Astrocyte (in vitro differentiated cells and primary cell): ENCODE measurements at places on chromosomes 7 and 10. TPM values are rescaled to one million over a fixed set of nuclear protein-coding genes. Genes with fewer than 3 reads are reported as not detected.

The CYP2W1 gene
- total RNA-seq = not detected in 2 replicates

- DNase-seq = no peak
Measured at GRCh38 chr7:33040803-33041516, 21.6 kb downstream of the NT5C3A start.

DNA sequence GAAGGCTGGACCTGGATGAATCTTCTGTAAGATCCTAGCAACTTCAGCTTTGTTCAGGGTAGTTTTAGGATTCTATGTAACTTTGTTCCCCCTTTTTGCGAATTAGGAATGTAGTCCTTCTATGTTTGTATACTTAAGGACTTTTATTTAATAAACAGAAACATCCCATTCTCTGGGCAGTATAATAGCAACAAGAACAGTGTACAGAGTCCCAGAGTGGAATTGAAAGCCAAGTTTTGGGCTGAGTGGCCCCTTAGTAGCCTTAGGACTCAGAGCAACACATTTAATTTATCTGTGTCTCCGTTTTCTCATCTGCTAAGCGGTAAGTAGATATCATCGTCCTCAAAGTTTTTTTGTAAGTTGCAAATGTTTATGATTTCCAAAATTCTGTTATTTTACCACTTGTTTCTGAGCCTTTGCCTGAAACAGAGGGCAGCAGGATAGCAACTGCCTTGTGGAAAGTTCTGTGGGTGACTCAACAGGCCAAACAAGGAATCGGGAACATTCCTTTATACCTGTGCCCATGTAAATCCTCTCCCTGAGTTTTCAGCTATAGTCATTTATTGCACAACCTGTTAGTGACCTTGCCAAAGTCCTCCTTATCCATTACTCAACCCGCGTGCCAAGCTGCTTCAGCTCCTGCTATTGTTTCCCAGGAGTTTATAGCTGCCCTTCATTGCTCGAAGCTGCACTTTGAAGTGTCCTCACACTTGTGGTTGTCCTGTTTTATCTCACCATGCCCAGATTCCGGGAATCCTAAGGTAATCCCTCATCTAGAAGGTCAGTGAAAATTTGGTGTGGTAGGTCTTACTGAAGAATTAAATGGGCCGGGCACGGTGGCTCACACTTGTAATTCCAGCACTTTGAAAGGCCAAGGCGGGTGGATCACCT is 199.1 kb upstream of the AHR start:
- DNase-seq = peak; percentile 52

DNA sequence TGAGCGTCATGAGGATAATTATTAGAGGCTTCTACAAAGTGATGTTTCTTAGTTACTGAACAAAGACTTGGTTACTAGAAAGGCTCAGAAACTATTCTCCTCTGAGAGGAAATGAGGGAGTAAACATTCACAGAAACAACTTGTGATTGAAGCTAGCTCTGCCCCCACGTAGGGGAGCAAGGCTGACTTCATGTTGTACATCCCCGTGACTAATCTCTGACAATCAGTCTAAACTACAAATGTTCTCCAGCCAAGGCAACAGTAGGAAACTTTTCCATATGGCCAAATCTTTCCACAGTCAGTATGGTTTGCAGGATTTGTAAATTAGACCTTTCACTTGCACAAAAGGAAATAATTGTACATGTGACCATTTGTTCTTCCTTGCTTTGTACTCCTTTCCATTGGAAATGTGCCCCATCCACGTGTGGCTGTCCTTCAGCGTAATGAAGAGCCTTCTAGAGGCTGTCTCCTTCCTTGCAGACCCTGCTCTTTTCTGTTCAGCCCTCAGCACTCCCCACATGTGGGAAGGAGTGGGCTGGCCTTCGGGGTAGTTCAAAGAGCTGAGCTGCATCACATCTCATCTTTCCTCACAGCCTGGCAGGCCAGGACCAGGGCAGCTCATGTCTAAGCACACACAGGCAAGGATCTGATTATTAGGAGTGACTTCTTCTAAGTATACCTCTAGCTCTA is 93.5 kb downstream of the PCGF5 start:
- DNase-seq = peak; percentile 71

DNA sequence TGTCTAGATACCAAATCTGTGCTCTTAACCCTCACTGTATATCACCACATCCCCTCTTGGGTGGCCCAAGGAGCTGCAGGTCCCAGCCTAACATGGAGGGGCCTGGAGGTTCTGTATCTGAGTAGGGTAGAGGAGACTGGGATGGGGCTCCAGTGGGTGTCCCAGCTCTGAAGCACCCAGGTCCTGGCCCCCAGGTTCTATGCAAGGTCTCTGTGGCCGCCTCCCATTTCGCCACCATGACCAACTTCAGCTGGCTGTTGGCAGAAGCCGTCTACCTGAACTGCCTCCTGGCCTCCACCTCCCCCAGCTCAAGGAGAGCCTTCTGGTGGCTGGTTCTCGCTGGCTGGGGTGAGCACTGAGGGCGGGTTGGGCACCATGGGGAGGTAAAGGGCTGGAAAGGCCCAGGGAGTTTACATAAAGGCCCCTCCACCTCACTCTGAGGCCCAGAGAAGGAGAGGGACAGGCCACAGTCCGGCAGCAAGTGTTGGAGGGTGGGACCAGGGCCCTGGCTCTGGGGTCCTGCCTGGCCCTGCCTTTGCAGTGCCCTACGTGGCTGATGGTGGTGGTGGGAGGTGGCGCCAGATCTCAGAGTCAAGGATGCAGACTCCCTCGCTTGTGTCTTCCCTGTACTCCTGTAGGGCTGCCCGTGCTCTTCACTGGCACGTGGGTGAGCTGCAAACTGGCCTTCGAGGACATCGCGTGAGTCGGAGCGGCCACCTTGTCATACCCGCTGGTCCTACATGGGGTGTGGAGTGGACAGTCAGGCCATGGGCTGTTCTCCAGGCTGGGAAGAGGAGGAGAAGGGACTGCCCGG is 10.2 kb downstream of the GHRHR start:
- DNase-seq = no peak

- DNase-seq = no peak
Measured at GRCh38 chr7:18461785-18462467, 33.6 kb upstream of the HDAC9 start.

The DIP2C gene
- total RNA-seq = 27.3 and 30.1 TPM in 2 replicates

- DNase-seq = no peak
Measured at GRCh38 chr7:29115753-29116152, 30.6 kb downstream of the CPVL start.

The KLF14 gene
- 0.07 TPM in 1 of 2 replicates, not detected in the other for total RNA-seq

The SPDYE5 gene
- total RNA-seq = not detected in 2 replicates

The KLLN gene
- 1.4 and 1.5 TPM in 2 replicates for total RNA-seq

DNA sequence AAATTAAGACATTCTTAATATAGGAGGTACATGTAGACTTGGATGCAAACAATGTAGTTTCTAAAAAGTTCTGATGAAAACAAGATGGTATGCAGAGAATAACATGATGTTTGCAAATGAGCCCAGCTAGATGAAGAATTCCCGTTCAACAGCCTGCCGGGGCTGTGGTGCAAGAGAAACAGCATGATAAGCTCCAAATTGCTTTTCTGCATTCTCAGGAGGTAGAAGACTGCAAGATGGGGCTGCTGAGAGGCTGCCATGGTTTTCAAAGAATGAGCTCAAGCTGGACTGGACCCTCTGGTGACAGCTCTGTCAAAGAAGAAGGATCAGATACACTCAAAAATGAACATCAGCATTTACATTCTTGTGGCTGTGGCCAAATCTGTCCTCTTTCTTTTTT is 73.4 kb upstream of the PALS2 start:
- DNase-seq = no peak

DNA sequence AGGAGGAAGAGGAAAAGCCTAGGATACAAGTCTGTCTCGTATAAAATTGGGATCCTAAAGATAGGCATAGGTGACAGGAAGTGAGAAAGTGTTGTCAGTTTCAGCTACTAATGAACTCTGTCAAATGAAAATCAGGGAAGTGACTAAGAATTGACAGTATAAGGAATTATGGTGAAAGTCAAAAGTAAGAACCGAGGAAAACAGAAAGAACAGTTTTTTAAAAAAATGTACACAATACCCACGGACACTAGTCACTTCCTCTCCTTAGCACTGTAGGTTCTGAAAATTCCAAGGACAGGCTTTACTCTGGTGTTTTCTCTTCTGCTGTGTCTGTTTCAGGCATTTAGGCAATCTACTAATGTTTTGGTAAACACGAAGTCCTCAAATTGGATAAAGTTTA is 42.3 kb downstream of the ATAD1 start:
- DNase-seq = peak; percentile 20

GRCh38 chr7:91636129-91636724 is 244.3 kb downstream of the MTERF1 start:
- peak; percentile 4 for DNase-seq

DNA sequence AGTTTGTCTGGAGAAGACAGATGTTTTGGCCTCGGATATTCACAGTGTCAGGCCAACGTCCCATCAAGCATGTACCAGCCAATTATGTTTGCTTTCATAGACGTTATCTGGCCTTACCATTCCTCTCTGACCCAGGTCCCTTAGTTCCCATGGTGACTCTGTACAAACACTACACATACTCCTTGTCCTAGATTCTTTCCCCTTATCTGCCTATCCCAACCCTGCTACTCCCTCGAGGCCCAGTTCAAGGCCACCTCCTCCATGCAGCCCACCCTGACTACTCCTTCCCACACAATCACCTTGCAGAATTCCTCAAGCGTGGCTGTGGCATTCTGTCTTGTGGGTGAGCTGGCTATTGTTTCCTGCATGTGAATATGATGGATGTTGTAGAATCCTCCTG is 155.2 kb downstream of the PRKAG2 start:
- no peak for DNase-seq

The KAZALD1 gene
- 8.1 and 9.6 TPM in 2 replicates for total RNA-seq

DNA sequence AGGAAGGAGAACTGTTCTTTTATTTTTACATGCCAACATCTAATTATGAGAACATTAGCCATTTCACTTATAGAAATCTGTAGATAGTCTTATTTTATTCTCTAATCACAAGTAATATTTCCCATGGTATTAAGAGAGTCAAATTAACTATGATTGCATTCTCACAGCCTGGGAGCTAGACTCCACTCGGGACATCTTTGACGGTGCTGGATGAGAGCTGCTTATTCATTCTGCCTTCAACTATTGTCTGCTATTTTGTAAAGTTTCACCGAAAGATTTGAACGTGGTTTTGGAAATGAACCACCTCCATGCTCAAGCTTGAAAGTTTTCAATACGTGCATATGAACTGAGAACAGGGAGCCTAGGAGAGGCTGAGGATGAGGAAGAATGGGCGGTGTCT is 264.3 kb upstream of the KLF6 start:
- no peak for DNase-seq

DNA sequence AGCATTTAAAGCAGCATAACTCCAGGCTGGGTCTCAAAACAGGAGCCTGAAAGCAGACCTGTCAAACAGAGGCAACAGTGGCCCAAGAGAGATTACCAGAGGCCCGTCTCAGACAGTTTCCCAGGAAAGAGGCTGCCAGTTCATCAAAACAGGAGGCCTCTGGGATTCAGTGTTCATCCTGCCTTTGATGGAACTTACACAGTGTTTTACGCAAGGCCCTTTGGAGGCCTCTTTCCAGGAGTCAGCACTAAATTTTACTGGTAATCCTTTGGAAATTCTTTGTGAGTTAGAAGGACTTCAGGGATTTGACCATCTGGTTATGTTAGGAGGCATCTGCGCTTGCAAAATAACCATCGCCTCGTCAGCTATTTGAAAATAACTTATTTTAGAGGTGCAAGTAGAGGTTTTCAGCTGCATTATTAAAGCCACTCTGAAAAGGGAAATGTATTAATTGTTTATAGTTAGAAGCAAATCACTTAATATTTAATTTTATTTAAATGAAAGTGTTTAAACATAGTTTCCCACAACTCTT is 501.2 kb upstream of the COBL start:
- no peak for DNase-seq

DNA sequence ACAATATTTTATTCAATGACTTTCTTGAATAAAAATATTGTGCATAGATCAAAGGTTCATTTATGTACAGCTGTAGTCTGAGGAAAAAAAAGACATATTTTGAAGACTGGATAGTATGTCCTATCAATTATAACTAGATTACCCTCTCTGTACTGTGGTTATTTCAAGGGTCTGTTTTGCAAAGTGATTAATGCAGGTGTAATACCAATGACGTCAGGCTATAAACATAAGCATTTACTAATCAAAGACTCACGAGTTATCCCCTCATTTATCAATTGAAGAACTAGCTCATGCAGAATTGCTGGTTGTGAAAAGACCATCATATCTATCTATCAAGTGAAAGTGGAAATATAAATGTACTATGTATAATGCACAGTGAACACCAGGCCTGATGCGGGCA is 213.6 kb upstream of the HGF start:
- DNase-seq = no peak

The VAX1 gene
- total RNA-seq = 0.34 and 0.62 TPM in 2 replicates

- DNase-seq = peak; percentile 36
Measured at GRCh38 chr10:5659702-5660528, 6.5 kb downstream of the ASB13 start.

GRCh38 chr10:98267894-98268693 is at the start of gene LOXL4:
TSS of gene LOXL4 (minus strand) at chr10:98268194. CDS start at chr10:98263019, 5,175 bp downstream.
- no peak for DNase-seq

The ZNF3 gene
- 24.0 TPM in 2 replicates for total RNA-seq

DNA sequence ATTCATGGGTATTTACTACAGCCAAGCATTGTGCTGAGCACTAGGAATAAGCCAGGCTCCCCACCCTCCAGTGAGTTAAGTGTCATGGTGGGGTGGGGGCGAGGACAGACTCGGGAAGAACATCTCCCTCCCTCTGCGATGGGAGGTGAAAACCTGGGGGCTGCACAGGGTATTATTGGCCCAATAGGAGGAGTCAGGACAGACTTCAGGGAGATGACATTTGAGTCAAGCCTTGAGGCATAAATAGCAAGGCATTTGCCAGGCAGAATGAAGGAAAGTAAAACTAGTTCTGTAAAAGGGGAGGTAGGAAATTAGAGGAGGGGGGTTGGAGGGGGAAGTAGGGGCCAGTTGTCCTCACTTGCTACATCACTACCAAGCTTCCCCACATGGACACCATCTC is 18.9 kb downstream of the NKX2-3 start:
- DNase-seq = no peak

DNA sequence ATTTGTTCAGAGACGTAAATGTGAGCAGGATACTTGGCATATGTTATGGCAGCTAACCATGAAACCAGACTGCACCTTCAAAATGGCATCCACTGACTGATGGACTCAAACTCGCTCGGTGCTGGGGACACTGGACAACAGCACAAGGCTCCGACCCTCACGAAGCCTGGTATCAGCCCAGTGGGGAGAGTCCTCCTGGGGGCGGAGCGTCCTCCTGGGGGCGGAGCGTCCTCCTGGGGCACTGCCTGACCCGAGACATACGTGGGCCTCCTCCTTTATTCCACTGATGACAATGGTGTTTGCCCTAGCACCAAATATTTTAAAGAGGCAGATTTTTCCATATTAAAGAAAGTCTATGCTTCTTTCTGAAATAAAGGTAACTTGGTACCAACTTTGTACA is 39.5 kb downstream of the ESYT2 start:
- no peak for DNase-seq

DNA sequence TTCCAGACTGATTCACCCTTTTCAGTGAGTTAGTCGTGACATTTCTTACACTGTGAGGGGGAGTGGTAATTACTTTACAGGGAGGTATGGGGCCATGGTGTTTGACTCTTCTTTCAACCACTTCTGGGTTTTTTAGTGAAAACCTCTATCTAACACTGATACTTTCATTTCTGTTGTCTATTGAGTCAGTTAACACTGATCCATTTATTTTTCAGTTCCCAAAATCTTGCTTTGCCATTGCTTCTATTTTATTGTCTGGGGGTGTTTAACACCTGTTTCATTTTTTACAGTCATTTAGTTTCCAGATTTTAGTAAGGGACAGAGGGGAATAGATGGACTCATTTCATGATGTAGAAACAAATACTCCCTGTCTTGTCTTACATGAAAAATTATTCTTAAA is 61.5 kb downstream of the HELLS start:
- DNase-seq = no peak

The ZNF25 gene
- 4.8 and 5.3 TPM in 2 replicates for total RNA-seq

The CXCL12 gene
- 23.7 and 48.2 TPM in 2 replicates for total RNA-seq
